Vagina (tissue), 2 donors: ENCODE measurements at places on chromosomes 7 and 10. TPM values are rescaled to one million over a fixed set of nuclear protein-coding genes. Genes with fewer than 3 reads are reported as not detected.

The FAM237B gene
- not detected for total RNA-seq

The CDK1 gene
- total RNA-seq = 10.8 TPM

The FAM131B gene
- total RNA-seq = 1.5 TPM

The DENND2A gene
- total RNA-seq = 17.4 TPM

The COL28A1 gene
- total RNA-seq = 5.4 TPM

The ADRA2A gene
- 14.2 TPM for total RNA-seq

The LRRC17 gene
- total RNA-seq = 2.9 TPM

The AFAP1L2 gene
- total RNA-seq = 29.5 TPM

The HOXA6 gene
- 1.7 TPM for total RNA-seq

The CHAT gene
- total RNA-seq = not detected

The INPP5A gene
- 24.3 TPM for total RNA-seq

The CCDC3 gene
- total RNA-seq = 12.8 TPM

The GLUD1 gene
- 133 TPM for total RNA-seq

The SH2B2 gene
- total RNA-seq = 8.8 TPM

The PHKG1 gene
- not detected for total RNA-seq

The GPR37 gene
- total RNA-seq = 0.98 TPM

The SLC39A12 gene
- total RNA-seq = not detected

- DNase-seq = no peak
These were observed 16.7 kb downstream of the PTPRE start for GRCh38 chr10:127923646-127924045.

GRCh38 chr10:131403936-131404335 is 92.4 kb upstream of the TCERG1L start:
- DNase-seq = no peak

GRCh38 chr7:19369806-19370205 is 224.6 kb upstream of the FERD3L start:
- no peak for DNase-seq

DNA sequence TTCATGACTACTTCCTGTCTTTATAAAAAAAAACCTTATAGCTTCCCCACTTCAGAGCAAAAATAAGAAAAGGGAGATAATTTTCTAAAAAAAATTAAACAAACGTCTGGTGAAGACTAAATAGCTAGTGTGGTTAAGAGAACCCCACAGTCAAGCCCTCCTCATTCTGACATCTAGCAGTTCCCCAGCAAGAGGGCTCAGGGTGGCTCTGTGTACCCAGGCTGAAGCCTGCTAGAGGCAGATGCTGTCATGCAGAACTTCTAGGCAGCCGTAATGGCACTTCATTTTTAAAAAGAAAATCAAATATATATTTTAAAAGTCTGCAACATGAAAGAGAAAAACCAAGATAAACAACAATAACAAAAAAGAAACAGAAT is 223.1 kb upstream of the KLF14 start:
- DNase-seq = no peak

DNA sequence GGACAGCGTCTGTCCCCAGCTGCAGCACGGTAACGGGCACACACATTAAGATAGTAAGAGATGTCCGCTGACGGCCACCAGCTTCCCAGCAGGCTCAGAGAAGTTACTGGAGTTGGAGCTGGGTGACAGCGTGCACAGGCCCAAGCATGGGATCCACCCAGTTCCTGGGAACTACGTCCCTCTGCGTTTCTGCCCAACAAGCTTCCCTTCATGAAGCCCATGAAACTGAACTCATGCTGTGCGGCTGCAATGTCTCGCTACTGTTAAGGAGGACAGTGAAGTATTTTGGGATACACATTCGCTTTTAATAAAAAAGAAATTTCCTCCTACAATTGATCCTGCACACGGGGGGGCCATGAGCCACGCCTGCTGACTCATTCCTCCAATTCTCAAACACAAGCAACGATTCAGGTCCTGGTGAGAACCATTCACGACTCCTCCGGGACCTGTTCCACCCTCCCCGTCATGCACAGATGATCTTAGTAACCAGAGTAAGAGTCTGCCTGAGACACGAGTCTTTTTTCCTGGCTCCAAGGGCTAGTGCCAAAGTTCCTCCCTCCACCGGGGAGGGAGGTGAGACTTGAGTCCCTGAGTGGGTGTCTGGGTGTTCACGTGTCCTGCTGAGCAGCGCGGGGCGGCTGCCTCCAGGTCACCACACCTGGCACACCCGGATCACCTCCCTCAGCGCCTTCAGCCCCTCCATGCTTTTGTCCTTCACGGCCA is 2.6 kb downstream of the PSMG3 start:
- DNase-seq = no peak

DNA sequence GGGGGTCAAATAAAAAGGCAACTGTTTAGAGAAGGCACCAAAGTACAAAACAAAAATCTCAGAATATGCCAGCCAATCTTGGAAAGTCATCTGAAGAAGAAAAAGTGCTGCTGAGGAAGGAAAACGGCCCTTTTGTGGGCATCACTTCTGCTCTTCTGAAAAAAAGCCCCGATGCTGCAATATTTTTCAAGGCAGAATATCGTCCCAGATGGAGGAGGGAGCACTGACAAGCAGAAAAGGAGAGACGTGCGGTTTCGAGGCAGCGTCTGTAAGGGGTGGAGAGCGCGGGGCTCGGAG is 959 bp upstream of the ATRNL1 start:
- DNase-seq = no peak

DNA sequence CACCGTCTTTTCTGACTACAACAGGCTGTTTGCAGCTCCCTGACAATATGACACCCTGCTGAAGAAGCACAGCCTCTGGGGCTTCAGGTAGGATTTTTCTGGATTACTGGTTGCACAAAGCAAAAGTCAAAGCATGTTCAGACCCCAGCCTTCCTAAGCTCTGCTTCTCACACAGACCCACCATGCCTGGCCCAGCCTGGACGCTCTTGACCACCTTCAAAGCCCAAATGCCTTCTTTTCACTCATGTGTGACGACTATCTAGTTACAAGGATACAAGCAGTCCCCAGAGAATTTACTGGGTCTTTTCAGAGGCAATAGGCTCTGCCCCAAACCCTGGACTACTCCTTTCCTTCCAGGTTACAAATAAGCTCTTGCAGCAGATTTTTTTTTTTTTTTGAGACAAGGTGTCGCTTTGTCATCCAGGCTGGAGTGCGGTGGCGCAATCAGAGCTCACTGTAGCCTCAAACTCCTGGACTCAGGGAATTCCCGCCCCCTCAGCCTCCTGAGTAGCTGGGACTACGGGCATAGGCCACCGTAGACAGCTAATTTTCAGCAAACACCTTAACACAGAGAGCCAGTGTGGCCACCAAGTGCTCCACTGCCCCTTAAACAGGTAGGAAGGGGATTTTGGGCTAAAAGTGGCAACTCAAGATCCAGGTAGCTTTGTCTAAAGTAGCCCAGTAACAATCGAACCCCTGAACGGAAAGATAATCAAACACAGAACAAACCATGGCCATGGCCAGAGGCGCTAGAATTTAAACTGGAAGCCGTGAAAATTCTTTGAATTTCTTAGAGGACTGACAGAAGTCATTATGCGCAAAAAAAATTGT is 16.2 kb downstream of the SVIL start:
- DNase-seq = no peak

DNA sequence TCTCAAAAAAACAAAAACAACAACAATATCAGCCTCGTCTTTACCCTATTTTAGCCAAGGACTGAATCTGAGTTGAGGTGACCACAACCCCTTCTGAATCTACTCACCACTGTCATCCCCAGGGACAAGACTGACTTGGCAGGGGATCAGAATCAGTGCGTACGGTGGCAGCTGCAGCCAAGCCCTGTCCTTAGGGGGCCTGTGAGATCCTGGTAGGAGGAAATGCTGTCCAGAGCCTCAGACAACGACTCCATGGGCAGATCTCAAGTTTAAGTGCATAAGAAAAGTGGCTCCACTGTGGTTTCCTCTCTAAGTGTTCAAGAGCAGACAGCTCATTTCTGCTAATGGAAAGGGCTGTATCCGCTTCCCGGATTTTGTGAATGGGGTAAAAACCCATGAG is 22.4 kb upstream of the CYTH3 start:
- DNase-seq = no peak

DNA sequence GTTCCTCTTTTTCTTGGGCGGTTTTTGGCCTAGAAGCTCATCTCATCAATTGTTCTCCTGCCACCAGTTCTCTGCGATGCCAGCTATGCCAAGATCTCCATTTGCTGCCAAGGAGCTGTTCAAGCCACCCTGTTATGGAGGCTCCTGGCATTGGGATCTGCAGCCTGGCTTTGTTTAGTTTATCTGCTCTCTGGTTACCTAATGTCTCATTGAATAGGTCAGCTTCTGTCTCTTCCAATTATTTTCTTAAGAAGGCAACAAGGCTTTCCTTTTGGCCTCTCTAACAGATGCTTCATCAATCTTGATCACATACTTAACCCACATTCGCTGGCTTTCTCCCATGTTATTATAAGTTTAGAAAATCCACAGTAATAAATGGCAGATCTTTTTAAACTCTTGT is 20.6 kb upstream of the SDK1 start:
- DNase-seq = no peak

DNA sequence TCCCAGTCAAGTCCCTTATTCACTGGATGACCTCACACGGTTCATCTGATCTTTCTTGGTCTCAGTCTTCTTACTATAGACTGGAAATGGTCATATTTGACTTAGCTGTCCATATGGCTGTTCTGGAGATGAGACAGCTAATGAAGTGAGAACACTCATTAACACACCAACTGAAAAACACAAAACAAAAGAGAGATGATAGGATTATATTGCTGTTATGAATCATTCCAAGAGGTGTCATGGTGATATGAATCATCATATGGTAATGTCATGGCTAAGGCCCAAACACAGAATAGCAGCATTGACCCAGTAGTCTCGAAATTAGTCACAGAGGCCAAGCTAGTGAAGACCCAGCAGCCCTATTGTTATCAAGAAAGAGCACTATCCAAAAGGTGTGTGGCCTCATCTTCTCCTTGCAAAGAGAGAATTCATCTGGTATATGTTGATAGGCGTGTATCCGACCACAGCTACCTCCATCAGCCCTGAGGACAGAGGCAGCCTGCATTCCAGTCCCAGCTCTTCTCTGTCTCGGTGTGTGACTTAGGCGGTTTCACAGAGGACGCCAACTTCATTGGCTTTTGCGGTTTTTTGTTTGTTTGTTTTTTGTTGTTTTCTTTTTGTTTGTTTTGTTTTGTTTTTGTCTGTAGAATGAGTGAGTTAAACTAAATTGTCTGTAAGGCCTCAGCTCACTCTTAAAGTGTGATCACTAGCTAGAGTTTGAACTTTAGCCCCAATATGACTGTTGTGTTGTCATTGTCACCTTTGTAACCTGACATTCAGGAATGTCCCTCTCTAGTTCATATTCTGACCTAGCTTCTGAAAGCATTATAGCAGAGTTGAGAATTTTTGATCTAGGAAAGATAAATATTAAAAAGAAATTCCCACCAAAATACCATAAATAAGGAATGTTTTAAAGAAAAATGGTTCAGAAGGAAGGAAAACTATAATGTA is 97.4 kb upstream of the PDCD4 start:
- DNase-seq = no peak

- no peak for DNase-seq
These were observed 61.5 kb downstream of the REEP3 start for GRCh38 chr10:63582690-63583089.

- DNase-seq = no peak
These were observed 20.0 kb downstream of the IMPDH1 start for GRCh38 chr7:128389618-128390329.

DNA sequence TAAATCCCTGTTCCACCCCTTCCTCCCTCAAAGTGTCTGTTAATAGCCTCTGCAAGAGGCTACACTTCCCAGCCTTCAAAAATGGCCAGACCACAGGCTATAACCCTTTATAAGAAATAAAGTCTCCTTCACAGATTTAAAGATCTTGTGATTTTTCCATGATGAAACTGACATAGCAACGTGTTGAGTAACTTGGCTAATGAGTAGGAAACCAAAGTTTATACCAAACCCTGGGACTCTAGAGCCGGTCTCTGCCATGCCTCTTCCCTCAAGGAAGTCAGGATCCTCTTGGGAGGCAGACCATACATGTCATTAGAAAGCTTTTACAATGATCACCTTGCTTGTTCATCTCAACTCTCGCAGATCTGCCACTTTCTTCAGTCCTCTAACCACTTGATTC is 44.4 kb downstream of the GRM8 start:
- no peak for DNase-seq

DNA sequence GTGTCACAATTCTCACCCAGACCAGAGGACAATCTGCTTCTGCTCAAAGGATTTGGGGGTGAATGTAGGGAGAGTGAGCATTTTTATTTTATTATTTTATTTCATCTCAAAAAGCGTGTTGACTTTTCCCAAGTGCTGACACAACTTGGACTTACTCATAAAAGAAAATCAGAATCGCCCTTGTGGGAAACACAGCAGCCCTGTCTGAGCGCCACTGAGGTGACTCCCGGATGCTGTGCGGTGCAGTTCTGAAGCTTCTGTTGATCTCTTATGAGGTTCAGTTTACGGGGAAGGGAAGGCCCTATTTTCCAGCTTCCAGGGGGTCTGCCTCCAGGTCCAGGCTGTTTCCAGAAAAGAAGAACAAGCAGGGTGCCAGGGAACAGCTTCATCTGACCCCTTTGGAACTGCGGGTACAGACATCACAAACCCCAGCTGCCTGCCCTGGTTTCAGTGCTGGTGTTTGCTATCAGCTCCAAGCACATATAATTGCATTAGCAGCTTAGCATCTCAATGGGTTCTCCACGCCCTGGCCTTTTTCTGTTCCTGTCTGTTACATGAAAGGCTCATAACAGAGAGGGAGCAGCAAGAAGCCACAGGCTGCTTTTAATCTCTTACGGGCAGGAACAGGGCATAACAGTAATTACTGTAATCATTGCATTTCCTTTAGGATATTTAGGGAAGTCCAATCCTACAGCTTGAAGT is 52.4 kb downstream of the PARP12 start:
- no peak for DNase-seq

DNA sequence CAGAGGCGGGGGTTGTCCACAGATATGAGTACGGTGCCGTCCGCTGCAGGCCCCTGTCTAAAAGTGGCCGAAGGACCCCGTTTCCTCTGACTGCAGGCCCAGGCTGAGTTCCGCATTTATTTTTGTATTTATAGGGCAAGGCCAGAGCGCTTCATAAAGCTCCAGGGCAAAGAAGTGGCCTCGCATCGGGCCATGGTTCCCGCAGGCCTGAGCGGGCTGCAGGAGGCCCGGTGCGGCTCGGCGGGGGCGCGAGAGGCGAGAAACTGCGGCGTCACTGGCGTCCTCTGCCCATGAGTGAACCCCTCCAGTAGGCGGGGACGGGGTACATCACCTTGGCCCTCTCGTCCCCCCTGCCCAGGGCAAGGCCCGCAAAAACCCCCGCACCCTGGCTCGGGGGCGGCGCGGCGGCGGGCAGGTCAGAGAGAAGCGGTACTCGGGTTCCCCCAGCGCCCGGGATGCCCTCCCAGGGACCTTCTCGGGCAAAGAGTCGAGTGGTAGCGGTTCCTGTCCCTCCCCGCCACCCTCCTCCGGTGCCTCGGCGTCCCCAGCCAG is 355.7 kb downstream of the DNAJB6 start:
- DNase-seq = no peak

DNA sequence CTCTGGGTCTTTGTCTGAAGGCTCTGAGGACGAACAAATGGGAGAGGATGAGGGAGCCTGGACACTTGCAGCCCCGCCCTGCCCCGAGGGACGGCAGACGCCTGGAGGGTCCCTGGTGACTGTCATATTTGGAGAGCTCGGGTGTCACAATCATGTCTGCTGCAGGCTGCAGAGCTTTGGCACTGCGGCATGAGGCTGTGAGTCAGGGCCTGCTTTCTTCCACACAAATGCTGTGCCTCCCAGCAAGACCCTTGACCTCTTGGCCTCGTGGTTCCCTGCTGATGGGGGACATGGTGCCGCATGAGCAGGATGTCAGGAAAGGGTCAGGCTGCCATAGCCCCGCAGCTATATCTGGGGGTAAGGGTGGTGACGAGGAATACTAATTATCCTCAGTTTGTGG is 64.9 kb upstream of the PPIF start:
- DNase-seq = no peak

GRCh38 chr7:69932034-69932628 is 333.9 kb downstream of the AUTS2 start:
- DNase-seq = no peak
